ENCODE measurements at places on chromosomes 12 and 14.

DNA sequence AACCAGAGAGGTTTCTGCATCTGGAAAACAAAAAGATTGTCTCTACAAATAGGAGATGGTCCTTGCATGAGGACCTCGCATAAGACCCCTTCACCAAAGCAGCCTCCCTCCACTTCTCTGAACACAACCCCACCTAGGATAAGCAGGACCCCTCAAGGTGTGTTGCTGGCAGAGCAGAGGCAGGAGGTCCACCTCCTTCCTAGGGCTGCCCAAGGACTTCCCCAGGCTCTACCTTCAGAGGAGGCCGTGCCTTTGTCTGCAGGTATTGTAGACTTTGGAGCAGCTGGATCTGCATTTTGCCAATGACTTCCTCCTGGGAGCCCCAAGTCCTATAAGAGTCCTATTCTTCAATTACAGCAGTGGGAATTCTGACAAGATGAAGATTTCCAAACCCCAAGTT lies 67.3 kb upstream of the TSPAN11 start:
- no peak for DNase-seq

GRCh38 chr14:60102389-60102788 lies 10.7 kb downstream of the PCNX4 start:
- no peak for DNase-seq

- no peak for DNase-seq
Observed at GRCh38 chr14:53386362-53386761, 233.2 kb upstream of the DDHD1 start.

DNA sequence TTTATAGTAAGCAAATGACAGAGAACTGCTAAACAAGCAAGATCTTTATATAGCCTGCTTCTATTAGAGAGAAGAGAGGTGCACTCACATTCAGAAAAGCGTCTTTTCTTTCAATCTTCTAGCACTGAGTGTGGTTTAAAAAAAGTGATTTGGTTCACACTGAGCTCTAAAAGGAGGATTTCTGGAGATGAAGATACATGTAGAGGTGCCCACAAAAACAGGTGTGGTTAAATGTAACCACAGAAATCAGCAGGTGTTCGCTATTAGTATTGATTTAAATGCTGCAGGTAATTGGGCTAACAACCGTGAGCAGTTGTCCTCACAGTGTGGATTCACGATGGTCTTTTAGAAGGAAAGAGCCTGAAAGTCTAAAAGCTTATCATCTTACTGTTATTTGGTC lies 10.7 kb downstream of the PKP2 start:
- DNase-seq, result no peak
